Activated CD8-positive, alpha-beta memory T cell treated with anti-CD3 and anti-CD28 coated beads for 24 hours (primary cell): ENCODE measurements at places on chromosomes 6 and 20.

DNA sequence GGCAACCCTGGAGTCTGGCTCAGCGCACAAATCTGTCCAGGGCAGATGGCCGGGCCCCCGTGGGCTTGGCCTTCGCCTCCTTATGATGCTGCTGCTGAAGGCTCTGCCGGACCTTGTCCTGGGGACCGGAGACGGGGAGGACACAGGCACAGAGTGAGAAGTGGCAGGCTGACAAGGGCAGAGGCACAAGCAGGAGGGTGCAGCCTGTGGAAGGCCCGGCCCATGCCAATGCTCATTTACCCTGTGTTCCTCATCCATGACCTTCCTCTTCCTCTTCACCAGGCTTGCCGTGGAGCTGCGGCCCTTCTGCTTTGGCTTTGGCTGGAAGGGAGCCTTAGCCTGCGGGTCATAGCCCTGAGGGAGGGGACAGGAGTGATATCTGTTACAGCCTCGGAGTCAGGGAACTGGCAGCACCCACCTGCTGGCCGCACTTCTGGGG, 2.4 kb downstream of the B3GALT4 start:
- DNase-seq: no peak

- DNase-seq: no peak
Measured at GRCh38 chr6:31740397-31741223, 805 bp downstream of the MSH5 start.

GRCh38 chr6:152300517-152300916, 336.6 kb downstream of the SYNE1 start:
- no peak for DNase-seq

DNA sequence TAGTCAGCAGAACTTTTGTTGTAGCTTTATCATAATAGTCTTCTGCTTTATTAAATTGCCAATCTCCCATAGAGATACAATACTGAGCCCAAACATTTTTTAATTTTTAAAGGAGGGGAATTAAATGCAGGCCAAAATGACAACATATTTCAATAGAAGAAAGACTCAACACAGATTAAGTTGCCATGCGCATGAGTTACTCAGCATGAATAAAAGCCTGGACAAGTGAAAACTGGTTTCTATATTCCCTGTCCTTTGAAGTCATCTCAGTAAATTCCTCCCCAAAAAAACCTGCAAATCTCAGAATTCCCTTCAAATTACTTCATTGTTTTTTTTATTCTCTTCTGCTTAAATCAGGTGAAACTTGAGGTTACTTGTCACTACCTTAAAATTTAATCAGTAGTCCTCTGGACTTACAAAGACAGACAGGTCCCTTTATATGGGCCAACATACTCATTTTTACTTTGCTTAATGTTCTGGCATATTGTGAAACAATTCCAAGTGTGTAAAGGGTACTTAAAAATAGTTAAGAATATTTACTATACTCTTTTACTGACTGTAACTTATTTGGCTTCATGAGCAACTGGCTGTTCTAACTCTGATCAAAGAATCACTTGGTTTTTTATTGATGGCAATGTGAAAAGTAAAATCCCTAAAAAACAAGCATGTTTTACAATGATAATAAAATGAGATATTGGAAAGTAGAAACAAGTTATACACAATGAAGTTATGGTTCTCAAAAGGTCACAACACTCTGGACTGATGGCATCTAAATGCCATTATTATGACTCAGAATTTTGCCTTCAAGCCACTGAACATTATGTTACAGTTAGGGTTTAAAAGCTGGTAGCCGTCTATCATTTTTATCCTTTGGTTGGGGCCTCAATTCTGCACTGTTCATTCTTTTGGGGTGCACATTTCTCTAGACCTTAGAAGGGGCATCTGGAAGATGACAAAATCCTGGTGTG, 49.9 kb upstream of the COL21A1 start:
- no peak for DNase-seq

DNA sequence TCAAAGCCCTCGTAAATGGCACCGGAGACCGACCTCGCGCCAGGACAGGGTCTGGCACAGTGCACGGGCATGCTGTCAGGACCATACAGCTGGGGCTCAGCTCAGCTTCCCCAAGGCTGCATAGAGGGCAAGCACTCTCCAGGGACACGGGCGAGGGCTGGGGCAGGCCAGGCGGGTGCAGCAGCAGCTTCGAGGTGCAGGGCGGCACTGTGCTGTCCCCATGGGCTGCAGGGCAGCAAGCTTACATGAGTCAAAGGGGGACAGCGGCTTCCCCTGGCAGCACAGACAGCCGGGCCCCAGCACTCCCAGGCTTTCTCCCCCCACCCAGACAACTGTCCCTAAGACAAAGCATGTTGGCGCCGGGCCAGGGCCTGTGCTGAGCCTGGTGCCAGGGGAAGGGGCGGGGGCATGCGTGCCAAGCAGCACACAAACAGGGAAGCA, 25.7 kb downstream of the PSMG4 start:
- DNase-seq: no peak
